ENCODE measurements at places on chromosomes 1 and 21.

GRCh38 chr1:41093826-41094225 is 72.3 kb upstream of the SLFNL1 start:
- DNase-seq = no peak

DNA sequence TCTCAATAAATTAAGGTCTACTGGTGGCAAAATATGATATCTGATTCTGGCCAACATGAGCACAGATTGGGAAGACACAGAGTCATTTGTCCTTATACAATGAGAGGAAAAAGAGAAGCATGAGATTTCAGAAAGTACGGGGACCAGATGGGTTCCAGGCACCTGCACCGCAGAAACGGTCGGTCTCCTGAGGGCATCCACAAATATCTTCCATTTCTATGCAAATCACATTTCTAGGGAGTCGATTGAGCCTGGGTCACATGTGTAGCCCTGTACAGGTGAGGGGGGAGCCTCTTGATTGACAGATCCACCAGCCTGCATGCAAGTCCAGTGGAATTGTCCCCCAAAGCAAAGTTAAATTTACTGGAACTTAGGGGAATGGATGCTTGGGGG is 415.6 kb downstream of the NPHP4 start:
- no peak for DNase-seq

DNA sequence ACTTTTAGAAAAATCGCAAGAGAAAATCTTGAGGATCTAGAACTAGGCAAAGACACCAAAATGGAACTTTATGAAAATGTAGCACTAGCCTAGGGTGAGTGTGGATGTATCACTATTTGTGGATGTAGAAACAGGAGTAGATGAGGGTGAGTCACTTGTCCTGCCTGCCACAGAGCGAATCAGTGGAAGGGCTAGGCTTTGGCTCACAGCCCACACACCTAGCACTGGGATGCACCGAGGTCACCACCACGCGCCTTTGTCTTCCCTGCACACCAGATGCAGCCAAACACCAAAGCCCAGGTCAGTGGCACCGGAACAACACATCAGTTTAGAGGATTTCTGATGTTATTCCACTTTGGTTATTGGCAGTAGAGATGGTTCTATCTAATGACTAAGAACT is 38.2 kb downstream of the PKNOX1 start:
- no peak for DNase-seq

DNA sequence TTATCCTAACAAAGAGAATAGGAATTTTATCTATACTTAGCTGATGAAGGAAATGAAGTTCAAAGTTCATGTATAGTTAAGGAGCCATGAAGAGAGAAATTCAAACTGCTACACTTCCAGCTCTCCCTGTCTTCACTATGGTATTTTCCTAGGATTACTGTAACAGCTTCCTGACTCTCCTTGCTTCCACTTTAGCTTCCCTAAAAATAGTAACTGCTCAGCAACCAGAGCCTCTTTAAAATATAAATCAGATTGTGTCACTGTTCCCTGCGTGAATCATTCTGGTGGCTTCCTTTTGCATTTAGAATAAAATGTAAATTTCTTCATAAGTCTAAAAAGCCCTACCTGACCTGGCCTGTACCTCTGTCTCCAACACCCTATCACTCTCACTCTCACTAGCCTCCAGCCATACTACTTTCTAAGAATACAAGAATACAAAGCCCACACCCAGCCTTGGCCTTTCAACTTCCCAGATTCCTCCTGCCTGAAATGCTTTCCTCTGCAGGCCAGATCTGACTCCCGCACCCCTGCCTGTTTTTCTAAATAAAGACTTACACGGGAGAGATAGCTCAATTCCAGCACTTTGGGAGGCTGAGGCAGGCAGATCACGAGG is 30.5 kb downstream of the OR10J1 start:
- DNase-seq = no peak

DNA sequence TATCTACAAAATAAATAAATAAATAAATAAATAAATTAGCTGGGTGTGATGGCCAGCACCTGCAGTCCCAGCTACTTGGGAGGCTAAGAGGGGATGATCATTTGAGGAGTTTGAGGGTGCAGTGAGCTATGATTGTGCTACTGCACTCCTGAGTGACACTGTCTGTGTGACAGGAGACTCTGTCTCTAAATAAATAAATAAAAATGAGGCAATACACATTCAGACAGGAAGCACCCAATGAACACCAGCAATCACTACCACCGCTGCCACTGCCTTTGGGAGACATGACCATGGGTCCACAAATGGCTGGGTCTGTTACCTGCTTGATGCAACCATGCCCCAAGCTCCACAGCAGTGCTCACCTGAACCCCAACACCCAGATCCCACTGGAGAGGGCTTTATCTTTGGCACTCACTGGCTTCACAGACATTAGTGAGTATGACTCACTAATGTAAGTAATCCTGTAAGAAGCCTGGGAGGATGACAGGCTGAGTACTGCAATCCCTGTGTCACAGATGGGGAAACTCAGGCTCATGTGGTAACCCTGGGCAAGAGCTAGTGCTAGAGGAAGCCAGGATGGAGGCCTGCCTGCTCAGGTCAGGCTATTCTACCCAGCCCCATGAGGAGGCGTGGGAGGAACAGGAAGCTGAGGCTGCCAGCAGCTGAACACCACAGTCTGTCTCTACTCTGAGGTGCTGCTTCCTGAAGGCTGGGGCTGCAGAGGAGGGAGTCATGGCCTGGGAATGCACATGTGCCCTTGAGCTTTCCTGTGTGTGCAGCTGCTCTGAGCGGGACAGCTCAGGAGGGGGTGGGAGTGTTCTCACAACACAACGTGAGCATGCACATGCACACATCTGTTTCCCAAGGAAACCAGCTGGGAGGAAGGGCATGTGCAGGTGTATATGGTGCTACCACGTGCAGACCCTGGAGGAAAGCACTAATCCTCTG is 43.0 kb downstream of the SLC9A1 start:
- DNase-seq = peak; percentile 83

GRCh38 chr1:42529724-42530181 is 66.7 kb downstream of the CCDC30 start:
- DNase-seq = peak; percentile 5

DNA sequence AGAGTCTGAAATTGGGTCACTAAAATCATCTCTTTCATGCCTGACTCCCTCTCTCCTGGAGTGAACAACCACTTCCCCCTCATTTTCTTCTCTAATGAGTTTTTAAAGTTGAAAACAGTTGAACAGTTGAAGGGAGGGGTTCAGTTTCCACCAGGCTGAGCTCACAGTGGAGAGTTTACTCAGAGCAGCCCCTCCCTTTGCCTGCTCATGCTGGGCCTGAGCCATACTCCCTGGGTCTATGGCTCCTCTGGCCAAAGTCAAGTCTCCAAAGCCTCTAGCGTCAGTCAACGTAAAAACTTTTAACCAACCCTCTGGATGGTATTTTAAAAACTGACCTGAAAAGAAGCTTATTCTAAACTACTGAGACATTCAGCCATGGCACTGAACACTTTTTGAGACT is 100.8 kb upstream of the RNPC3 start:
- DNase-seq = no peak

DNA sequence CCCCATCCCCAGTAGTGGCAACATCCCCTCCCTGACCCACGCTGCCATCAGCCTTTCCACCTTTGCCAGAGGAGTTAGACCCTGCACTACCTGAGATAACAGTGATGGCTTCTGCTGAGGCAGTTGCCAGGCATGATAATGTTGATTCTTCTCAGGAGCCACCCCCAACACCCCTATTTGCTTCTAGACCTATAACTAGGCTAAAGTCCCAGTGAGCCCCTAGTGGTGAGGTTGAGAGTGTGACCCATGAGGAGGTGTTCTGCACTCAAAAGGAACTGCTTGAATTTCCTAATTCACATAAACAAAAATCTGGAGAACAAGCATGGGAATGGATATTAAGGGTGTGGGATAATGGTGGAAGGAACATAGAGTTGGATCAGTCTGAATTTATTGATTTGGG is 159.6 kb upstream of the COL11A1 start:
- DNase-seq = no peak

DNA sequence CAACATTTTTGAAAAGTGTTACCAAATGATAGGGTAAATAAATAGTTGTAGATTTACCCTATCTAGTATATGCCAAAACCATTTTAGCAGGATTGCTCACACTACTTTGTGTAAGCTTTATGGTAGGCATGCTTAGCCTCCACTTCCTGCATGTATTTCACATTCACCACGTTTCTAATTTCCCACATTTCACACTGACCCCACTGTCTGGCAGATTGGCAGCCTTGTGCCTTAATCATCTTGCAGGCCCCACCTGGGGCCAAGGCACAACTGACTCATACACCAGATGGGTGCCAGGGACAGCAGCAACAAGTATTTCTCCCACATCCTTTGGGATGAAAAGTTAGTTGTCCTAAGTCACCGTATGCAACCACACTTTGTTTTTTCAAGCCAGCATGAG is 21.2 kb upstream of the CENPF start:
- no peak for DNase-seq
